Posterior vena cava (tissue), 2 donors: ENCODE measurements at places on chromosomes 1 and 21.

DNA sequence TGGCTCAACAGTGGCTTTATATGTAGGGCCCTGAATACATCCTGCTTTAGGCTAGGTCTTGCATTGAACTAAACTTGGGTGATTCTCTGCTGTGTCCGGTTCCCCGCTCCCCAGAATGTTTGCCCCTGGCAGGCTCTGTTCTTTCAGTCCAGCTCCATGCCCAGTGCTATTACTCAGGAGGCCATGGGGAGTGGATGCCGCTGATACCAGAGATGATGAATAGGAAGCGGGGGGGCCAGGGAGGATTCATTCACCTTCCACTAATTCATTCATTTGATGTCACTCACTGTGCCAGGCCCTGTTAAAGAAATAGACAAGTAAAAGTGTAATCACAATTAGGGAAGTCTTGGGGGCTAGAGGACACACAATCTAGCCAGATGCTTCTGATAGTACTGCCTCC, 83.8 kb downstream of the TMEM53 start:
- peak; percentile 11 for DNase-seq

- DNase-seq, result no peak
Measured at GRCh38 chr1:207888652-207889051, 22.3 kb downstream of the CD34 start.

DNA sequence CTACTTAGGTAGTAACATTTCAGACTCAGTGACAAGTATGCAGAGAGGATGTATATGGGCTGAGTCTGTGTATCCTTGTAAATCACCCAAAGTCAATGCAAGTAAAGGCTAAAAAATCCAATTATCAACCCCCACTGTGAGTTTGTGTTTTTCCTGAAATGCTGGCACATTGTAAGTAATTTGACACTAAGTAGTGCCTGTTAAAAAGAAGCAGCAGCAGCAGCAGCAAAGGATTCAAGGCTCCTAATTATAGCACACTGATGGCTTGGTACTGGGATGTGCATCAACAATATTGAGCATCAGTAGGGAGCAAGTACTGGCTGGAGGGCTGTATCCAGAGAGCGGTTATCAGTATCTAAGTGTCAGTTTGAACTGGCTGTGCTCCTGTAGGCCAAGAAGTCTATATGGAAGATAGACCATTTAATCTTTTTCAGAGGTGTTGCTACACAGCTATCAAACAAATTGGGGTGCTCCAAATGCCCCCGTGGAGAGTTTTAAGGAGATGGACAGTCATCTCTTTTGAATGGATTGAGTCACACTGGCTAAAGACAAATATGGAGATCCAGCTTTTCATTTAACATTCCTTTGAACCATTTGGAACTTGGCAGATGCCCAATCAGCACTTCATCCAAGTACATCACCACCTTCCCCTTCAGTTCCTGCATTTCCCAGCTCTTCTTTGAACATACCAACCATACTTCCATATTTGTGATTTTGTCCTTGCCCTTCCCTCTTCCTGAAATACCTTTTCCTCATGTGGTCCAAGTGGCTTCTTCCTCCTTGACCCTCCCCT, 241.2 kb upstream of the ST6GALNAC5 start:
- no peak for DNase-seq

GRCh38 chr1:92095874-92096273, 15.7 kb downstream of the BTBD8 start:
- no peak for DNase-seq

DNA sequence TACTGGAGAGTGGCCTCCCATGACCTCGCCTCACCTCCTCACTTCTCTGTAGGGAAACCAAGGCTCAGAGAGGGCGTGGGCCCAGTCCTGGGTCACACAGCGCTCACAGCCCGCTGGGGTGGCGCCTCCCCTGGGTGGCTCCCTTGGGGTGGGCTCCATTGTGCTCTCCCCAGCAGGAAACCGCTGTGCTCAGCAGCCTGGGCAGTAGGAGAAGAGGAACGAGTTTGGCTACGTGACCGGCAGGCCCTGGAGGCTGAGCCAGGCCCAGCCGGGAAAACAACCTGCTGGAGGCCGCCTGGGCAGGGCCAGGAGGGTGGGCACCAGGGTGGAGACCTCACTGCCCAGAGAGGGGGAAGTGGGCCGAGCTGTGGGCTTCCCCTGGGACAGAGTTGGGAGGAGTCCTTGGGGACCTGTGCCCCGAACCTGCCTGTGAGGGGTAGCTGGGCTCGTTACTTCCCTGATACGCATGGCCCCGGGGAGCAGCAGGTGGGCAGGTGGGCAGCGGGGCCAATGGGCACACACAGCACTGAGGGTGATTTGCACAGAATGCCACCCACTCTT, 15.0 kb upstream of the FAM131C start:
- peak; percentile 78 for DNase-seq

DNA sequence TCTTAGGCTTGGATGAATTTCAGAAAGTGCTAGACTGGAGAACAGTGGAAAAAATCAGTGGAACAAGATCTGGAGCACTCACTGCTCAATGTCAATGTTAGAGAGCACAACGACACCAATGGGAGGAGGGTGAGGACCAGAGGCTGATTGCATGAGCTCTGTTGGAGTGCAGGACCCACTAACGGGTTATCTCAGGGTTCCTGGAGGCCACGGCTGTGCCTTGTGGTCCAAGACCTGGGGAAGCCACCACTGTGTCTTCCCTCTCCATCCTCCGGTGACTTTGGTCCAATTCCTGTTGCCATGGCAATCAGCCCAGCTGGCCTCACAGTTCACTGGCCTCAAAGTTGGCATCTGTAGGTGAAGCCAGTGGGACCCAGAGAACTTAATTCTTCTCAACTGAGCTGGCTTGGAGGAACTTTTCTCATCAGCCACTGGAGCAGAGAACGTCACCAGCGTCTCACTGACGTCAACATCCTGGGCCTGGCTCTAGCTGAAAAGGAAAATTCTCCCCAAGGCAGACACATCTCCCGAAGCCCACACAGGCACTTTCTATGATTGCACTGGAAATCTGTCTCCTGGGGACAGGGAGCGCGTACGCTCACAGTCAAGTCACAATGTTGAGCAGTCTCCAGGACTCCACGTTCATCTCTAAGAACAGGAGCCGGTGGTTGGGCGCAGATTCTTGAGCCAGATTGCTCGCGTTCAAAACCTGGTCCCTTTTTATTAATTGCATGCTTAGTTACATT, 21.9 kb upstream of the GPR157 start:
- peak; percentile 84 for DNase-seq
